NCI-H1048 (cell line): ENCODE measurements at places on chromosomes 6 and 20.
A peak's percentile ranks its signal among the peaks of the same experiment; 100 is the strongest.

GRCh38 chr6:93787841-93788240 lies 368.5 kb upstream of the EPHA7 start:
- no peak for DNase-seq

DNA sequence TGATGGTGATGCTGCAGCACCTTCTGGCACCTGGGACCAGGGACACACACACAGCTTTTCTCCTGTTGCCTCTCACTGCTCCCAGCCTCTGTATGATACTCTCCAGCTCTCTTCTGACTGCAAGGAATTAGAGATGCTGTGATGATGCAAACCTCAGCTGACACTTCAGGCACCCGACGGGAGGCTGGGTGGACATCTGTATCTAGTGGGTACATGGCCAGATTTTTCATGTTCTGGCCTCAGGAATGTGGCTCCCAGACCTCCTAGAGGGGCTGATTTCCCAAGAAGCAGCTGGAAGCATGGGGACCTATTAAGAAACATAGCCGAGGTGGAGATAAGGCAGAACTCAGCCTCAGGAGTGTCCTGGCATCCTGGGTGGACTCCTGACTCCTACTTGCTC lies 6.8 kb upstream of the EPB41L1 start:
- DNase-seq, result no peak

DNA sequence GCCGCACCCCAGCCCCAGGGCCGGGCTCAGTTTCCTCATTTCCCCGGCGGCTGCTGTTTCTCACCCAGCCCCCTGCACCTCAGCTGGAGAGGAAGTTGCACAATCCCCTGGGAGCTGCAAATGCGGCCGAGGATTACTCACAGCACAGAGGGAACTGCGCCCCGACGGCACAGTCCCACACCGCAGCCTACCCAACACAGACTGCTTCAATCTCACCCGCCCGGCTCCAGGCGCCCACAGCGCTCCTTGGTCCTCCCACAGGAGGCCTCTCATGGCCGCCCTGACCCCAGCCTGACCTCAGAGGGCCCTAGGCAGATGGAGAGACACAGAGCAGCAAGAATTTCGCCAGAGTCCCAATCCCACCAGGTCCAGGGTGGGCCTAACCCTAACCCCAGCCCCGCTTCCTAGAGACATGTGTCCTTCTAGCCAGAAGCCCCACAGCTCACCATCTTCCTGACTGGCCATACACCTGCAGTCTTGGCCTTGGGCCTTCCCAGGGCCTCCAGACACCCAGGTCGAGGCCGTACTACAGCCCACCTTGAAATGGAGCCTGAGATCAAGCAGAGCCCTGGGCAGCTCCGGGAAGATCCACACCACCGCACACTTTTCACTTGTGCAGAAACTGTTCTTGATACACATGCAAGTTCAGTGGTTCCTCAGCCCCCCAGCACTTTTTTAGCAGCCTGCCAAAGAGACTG lies 11.7 kb downstream of the TFEB start:
- no peak for DNase-seq

DNA sequence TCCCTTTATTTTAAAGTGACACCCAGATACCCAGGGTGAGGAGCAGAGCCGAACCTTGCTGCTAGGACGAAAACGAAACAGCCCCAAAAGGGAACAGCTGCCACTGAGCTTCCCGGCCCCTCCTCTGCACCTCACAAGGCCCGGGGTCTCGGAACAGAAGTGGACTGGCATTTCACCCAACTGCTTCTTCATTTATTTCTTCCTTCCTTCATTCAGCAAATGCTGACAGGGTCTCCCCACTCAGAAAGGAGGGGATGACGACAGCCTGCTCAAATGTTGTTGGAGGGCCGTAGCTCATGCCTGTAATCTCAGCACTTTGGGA lies 220.3 kb downstream of the PREX1 start:
- no peak for DNase-seq

DNA sequence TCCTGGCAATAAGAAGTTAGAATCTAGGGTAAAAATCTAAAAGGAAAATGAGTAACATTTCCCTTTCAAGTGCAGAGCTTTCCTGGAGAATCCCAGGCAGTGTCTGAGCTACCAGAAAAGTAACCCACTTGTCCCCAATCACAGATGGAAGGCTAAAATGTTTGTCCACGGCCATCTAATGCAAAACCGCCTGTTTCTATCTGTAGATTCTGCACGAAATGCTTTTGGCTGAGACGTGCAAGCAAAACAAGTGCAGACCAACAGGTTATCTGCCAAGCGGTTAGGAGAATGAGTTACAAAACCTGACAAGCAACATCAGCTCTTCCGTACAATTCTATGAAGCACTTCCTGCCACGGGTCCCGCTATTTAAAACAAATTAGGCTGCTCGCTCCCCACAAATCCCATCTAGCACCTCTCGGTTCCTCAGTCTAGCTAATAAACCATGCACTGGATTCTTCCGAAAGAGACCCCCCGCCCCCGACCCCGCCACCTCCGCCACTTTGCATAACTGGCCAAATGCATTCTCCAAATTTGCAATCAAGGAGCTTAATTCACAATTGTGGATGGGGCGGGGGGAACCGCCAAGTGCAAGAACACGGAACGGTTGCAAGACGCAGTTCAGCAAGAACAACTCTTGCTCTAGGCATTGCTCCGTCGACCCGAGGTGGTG lies 1.4 kb downstream of the ELOVL5 start:
- DNase-seq, result no peak

GRCh38 chr20:23159256-23159946 lies 73.3 kb upstream of the CD93 start:
- no peak for DNase-seq

- DNase-seq, result no peak
These were observed 52.0 kb downstream of the CDC5L start for GRCh38 chr6:44439270-44440045.

GRCh38 chr6:79911992-79912391 lies 35.4 kb downstream of the ELOVL4 start:
- DNase-seq, result no peak

- no peak for DNase-seq
These were observed 533 bp downstream of the CFB start for GRCh38 chr6:31946370-31946885.

GRCh38 chr6:122069932-122070331 lies 329.5 kb upstream of the HSF2 start:
- DNase-seq, result no peak

DNA sequence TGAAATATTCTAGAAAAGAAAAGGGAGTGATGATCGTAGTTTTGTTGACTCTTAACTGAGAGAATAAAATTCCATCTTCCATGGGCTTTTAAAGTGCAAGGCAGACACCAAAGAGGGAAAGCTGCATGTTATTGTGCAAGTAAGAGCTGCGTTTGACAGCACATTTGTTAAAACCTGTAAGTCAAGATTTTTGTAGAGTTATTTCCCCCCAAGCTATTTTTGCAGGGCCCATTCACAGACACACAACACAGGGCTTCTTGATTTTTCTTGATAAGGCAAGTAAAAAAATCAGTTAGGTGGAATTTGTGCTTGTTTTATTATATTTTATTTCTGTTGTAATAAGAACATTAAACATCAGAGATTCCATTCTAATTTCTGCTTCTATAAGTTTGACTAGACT lies 13.8 kb downstream of the CFAP206 start:
- DNase-seq, result peak; percentile 25

GRCh38 chr20:8464368-8464767 lies 332.3 kb downstream of the PLCB1 start:
- no peak for DNase-seq

GRCh38 chr20:36084897-36085613 lies 69.5 kb upstream of the EPB41L1 start:
- DNase-seq, result no peak

- no peak for DNase-seq
These were observed 56.2 kb upstream of the EDN1 start for GRCh38 chr6:12233693-12234571.

GRCh38 chr6:156816505-156816904 lies 39.3 kb downstream of the ARID1B start:
- no peak for DNase-seq

- no peak for DNase-seq
These were observed 520.8 kb downstream of the EPM2A start for GRCh38 chr6:145214570-145214969.

DNA sequence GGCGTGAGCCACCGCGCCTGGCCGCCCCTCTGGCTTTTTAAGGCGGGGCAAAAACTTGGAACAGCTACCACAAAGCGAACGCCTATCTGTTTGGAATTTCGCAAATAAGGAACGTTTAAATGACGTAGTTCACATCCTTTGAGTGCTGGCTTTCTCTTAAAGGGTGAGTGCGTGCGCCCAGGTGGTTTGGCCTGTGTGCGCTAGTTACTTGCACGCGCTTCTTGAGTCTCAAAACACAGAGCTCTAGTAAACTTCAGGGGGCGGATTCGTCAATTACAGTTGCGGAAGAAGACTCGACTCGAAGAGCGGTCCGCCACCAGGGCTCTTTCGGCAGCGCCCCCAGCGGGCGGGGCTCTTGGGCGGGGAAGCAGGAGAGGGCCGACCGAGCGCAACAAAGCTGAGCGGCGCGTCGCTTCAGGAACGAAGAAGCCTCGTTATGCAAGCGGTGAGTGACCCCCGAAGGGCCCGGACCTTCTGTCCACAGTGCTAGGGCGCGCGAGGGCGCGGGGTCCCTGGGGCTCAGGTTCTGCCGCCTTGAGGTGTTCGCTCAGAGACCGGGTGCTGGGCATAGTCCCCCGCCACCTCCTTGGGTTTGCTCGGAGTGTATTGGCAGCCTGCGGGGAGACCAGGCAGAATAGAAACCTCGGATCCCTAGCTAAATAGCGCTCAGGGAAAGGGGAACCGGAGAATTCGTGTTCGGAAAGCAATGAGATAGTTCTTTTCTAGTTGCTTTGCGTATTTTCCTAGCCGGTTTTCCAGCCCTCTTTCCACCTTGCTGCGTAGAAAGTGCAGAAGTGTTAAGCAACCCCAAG lies at the start of gene SYCP2L:
SYCP2L (plus strand) TSS at position 362 of the 812 bp plus-strand sequence; CDS start at position 437, 75 bp downstream.
- no peak for DNase-seq

DNA sequence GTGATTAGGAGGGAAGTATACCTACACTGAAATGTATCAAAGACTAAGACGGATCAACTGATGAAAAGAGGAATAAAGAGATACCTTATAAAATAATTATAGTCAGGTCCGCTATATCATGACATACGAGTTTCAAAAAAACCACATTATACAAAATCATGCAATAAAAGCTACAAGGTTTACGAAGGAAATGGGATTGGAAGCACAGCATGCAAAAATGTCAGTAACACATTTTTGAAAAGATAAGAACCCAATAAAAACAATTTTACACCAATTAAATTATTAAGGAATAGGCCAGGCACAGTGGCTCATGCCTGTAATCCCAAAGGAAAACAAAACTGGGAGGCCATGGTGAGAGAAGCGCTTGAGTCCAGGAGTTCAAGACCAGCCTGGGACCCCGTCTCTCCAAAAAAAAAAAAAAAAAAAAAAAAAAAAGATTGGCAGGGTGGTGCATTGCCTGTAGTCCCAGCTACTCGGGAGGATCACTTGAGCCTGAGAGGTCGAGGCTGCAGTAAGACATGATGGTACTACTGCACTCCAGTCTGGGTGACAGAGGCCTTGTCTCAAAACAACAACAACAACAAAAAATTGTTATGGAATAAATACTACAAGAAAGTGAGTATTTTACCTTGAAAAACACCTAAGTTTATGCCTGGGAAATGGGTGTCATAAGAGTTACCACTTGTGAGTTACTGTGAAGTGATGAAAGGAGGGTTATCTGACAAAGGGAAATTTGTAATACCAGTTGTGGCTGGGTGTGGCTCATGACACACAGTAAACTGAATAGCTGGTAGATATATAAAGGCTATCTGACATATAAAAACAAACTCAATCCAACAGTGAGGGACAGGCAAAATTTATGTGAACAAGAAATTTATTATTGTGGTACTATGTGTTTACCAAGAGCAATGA lies 45.2 kb downstream of the RANBP9 start:
- DNase-seq, result no peak

- no peak for DNase-seq
These were observed 87.5 kb downstream of the TRERF1 start for GRCh38 chr6:42363926-42364849.

GRCh38 chr6:32794510-32794909 lies 22.3 kb downstream of the HLA-DOB start:
- no peak for DNase-seq

- no peak for DNase-seq
These were observed 614.9 kb downstream of the DOK5 start for GRCh38 chr20:55090286-55090685.

- DNase-seq, result no peak
These were observed 253.2 kb downstream of the SOX4 start for GRCh38 chr6:21846541-21847451.

DNA sequence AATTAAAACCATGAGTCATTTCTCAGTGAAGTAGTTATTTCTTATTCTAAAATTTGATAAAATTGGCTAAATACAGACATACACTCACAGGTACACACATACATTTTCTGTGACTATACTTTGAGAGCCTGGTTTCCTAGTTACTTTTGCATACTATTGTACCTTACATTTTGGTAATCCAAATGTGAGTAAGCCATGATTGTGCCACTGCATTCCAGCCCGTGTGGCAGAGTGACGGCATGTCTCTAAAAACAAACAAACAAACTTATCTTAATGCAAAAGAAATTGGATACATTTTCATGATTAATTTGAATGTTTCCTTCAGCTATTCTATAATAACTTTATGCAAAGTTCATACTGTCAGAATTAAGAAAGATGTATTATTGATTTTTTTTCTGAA lies 628.8 kb downstream of the GRIK2 start:
- no peak for DNase-seq

DNA sequence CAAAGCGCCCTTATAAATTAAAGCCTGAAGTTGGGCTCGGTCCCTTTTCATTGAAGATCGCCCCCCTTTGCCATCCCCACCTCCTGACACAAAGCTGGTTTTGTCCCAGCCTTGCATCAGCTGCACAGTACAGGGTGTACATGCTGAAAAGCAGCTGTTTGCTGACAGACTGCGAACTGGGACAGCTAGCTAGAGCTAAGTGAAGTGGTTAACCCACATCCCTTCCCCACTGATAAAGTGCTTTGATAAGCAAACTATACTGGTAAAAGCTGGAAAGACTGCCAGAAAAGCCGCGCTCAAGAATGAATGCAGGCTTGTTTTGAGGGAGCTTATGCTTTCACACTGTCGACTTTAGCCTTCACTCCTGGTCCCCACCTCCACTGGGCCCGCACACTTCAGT lies 207.3 kb downstream of the GMDS start:
- DNase-seq, result no peak

DNA sequence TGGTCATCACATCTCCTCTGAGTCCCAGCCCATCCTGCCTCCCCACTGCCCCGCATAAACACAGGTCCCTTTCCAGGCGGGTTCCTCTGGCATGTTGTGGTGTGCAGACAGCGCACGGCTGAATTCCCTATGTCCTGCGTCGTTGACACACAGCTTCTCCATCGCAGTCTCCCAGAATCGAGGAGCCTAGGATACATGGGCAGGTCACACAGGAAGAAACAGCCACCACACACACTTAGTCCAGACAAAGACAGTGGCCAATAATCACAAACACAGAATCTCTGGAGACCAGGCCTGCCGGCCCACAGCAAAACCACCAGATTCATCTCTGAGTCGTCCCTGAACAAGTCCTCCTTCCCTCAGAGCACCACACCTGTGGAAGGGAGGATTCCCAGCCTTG lies 34.8 kb downstream of the SCML4 start:
- no peak for DNase-seq

- DNase-seq, result no peak
These were observed 11.7 kb downstream of the PPIL1 start for GRCh38 chr6:36862848-36863382.

GRCh38 chr6:33091957-33092356 lies 16.2 kb downstream of the HLA-DPB1 start:
- DNase-seq, result no peak
